ENCODE measurements at places on chromosomes 2 and 18.

DNA sequence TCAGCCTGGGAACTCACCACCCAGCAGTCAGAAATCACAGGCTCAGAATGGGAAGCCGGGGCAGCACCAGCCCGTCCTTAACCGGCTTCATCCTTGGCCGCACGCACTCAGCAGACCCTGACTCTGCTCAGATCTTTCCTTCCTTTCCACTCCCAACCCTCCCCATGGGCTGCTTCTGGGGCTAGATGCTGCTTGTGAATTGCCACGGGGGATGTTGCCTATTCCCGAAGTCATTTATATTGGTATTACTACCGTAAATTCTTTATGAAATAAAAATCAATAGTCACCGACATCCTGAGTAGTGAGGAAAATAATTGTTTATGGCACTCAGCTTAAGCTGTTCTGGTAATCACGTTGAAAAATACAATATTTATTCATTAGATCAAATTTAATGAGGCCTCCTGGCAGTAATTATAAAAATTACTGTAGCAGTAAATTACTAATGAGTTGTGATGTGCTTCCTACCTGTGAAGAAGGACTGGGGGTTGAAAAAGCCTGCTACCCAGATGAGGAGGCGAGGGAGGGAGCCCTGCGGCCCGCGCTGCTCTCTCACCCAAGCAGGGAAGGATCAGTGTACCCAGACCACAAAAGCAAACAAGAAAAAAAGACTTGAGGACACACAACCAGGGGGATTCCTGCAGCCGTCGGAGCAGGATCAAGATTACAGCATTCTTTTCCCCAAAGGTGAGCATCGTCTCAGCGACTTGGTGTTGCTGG lies 31.5 kb downstream of the CDCA7 start:
- no peak for DNase-seq

GRCh38 chr2:170930131-170930990 lies 1.3 kb downstream of the GORASP2 start:
- DNase-seq = no peak

DNA sequence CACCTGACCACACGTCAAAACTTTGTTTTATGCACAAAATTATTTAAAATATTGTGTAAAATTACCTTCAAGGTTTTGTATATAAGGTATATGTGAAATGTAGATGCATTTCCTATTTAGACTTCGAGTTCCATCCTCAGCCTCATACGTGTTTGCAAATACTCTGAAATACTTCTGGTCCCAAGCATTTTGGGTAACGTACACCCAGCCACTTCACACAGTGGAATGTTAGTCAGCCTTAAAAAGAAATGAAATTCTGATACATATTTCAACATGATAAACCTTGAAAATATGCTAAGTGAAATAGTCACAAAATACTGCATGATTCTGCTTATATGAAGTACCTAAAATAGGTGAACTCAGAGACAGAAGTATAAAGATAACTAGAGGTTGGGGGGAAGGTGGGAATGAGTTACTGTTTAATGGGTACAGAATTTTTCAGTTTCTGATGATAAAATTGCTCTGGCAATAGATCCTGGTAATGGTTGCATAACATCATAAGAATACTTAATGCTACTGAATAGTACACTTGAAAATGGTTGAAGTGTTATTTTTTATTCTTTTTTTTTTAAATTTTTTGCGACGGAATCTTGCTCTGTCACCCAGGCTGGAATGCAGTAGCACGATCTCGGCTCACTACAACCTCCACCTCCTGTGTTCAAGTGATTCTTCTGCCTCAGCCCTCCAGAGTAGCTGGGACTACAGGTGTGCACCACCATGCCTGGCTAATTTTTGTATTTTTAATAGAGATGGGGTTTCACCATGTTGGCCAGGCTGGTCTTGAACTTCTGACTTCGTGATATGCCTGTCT lies 24.0 kb downstream of the NOP58 start:
- no peak for DNase-seq

- DNase-seq = no peak
Observed at GRCh38 chr2:220469201-220469600, 841.8 kb downstream of the SLC4A3 start.

DNA sequence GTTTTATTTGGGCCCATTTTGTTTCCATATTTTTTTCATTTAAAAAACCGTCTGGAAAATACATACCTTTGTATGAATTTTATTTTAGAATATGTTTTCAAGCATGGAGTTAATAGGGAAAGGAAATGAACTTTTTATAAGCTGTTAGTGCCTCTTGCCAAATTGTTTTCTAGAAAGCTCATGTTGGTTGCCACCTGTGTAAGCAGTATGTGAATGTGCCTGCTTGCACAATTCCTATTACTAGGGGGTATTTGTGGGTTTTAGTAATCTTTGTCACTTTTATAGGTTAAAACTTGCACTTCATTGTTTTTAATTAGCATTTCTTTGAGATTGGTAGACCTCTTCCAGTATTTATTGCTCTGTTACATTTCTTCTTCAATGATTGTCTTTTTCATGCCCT lies 107.3 kb downstream of the TANC1 start:
- no peak for DNase-seq

GRCh38 chr2:2938481-2938880 lies 439.1 kb downstream of the EIPR1 start:
- DNase-seq = no peak

DNA sequence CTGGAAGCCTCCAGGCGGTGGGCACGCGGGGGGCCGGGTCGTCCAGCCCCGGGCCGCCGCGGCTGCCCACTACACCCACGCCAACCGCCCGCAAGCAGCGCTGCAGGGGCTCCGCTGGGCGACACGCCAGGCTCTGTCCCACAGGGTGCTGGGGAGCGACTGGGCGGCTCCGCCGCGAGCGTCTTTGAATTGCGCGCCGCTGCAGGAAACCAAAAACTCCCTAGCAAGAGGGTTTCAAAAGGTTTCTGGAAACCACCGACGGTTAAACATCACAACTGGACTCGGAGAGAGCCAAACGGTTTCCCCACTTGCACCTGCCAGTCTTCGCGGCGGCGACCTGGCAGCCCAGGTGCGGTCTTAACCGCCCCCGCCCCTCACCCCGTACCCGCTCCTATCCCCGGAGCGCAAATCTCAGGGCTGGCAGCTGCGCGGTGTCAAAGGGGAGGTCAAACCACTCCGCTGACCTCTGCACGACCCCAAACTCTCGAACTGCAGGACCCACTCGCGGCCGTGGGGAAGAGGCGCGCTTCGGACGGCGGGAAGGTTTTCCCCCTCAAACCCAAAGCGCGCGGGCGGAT lies 1.0 kb downstream of the CXCR4 start:
- no peak for DNase-seq

GRCh38 chr18:76994086-76994654 lies 138.4 kb downstream of the MBP start:
- no peak for DNase-seq

DNA sequence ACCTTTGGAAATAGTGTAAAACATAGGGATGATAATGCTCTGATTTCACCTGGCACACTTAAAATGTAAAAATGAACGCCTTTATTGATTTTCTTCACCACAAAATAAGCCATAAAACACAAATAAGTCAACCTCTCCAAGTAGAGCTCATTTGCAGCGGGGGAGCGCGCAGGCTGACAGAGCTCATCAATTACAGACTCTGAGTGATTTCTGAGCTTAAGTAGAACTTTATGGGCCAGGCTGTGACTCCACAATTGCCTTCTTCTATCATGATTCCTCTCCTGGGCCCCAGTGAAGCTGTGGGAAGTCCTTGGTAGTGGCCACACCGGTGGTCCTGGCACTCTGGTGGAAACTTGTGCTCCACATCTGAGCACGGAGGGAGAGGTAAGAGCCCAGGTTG lies 789.0 kb upstream of the RAB6C start:
- no peak for DNase-seq

GRCh38 chr2:223930103-223930976 lies 14.8 kb downstream of the WDFY1 start:
- no peak for DNase-seq

DNA sequence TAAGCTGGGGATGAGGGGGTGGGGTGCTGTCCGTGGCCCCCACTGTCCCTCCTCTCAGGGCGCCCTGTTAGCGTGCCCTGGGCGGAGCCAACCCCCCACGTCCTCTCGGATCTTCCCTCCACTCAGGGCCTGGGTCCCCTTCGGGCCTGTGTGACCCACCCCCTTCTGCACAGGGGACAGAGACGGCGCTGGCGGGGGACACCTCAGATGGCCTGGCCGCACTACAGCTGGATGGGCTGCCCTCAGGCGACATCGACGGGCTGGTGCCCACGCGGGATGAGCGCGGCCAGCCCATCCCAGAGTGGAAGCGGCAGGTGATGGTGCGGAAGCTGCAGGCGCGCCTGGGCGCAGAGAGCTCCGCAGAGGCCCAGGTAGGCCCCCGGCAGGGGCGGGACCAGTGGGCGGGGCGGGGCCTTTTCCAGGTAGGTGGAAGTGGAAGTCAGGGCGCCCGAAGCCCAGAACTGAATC lies 9.9 kb upstream of the KLHL30 start:
- no peak for DNase-seq

- no peak for DNase-seq
Observed at GRCh38 chr18:24475926-24476589, 15.6 kb downstream of the HRH4 start.

DNA sequence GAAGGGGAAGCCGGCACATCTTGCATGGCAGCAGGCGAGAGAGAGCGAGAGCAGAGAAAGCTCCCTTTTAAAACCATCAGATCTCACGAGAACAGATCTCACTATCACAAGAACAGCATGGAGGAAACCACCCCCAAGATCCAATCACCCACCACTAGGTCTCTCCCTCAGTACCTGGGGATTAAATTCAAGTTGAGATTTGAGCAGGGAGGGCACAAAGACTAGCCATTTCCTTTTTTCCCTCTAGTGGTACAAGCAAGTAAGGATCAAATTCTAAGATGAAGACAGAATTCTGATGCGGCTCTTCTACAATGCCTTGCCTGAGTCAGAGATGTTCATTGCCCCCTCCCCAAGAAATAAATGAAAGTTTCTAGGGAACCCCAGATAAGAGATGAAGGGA lies 45.6 kb upstream of the ANKRD44 start:
- DNase-seq = no peak

DNA sequence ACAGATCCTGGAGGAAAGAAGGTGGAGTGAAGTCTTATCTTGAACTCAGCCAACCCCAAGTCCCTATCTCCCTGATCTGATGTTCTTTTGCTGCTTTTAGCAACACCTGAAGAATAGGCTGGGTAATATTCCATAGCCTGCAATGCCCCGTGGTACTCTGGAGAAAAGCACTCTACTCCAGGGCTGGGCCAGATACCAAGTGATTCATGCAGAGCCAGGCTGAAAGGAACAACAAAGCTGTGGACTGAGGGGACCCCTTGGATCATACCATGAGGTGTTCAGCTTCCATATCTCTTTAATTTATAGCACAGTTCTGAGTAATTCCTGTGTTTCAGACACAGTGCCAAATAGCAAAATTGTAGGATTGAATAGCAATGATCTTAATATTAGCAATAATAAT lies 130.6 kb downstream of the NXPH2 start:
- no peak for DNase-seq

GRCh38 chr2:231043796-231044195 lies 6.5 kb downstream of the C2orf72 start:
- DNase-seq = no peak

GRCh38 chr2:163800951-163801381 lies 65.2 kb upstream of the FIGN start:
- peak; percentile 74 for DNase-seq

DNA sequence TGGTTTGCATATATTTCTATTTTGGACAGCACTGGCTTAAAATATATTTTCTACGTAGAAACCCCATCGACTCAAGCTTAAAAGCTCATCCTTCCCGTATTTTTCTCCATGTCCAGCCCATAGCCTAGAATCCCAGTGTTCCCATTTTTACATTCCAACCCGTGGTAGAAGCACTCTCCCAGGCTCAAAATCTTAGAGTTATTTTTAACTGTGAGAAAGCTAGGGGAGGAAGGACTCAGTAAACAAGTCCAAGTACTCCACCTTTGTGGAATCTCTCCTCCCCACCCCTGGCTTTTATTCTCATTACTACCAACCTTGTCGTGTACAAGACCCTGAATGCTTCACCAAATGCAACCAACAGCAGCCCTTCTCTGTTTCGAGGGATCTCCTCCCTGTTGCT lies 69.8 kb downstream of the KLF7 start:
- DNase-seq = no peak

- DNase-seq = no peak
Observed at GRCh38 chr2:23666980-23667357, 260.0 kb downstream of the ATAD2B start.

GRCh38 chr2:136497709-136498108 lies 267.6 kb upstream of the THSD7B start:
- DNase-seq = no peak

DNA sequence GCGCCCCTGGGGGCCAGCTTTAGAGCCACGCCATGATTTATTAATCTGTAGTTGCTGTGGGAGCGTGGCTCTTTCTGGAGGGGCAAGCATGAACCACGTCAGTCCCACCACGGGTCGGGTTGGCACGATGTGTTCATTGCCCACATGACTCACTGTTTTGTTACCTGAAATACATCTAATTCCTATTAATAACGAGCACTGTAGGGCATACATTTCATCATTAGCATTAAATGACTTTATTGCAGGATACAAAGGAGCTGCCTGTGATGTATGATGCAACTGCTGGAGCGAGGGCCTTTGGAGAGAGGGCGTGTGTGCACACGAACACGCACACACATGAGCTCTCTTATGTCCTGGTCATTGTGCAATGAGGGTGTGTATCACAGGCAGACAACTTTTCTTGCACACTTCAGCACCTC lies 127.0 kb downstream of the INHBB start:
- DNase-seq = no peak

DNA sequence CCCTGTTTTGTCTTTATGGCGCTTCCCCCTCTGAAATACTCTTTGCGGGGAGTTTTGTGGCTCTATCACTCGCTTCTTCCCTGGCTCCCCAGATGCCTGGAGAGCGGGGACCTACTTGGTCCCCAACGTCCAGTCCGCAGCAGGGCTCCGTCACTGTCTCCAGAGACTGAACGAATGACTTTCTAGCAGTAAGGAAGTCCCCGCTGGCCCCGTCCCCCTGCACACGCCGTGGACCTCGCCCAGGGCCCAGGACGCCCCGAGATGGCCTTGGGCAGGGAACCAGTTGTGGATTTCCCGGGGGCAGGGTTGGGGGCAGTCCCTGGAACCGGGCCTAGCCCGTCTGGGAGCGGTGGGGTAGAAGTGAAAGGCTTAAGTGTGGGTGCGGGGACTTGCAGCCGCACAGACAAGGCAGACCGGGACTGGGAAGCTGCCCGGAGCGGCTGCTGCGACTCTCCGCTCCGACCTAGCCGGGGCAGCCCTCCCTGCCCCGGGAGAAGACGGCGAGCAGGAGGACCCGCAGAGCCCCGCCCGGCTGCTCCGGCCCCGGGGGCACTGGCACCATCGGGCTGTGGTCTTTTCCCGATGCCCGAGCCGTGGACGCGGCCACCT lies 821 bp upstream of the EPHA4 start:
- DNase-seq = peak; percentile 27

DNA sequence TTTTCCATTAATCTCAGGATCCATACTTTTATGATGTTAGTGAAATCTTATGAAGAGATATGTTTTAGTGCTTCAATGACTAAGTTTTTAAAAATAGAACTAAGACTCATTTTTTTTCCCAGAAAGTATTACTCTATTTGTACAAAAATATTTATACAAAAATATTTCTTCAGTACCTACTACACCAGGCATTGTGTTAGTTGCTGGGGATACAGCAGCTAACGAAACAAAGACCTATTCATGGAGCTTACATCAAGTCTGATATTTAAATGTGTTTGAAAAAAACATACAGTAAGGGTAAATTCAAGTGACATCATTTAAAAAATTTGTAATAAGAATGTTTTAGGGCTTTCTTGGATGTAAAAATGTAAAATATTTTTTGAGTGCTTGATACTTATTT lies 11.6 kb downstream of the VAPA start:
- DNase-seq = no peak

GRCh38 chr2:73640511-73640911 lies 1.7 kb downstream of the NAT8 start:
- DNase-seq = no peak
